ENCODE measurements at places on chromosomes 3 and 15.

- DNase-seq, result peak; percentile 5
Observed at GRCh38 chr15:68310178-68310803, 32.7 kb downstream of the FEM1B start.

GRCh38 chr15:73930371-73930770 is 4.1 kb downstream of the LOXL1 start:
- DNase-seq, result no peak

- DNase-seq, result no peak
Observed at GRCh38 chr3:13213911-13214846, 140.9 kb upstream of the IQSEC1 start.

DNA sequence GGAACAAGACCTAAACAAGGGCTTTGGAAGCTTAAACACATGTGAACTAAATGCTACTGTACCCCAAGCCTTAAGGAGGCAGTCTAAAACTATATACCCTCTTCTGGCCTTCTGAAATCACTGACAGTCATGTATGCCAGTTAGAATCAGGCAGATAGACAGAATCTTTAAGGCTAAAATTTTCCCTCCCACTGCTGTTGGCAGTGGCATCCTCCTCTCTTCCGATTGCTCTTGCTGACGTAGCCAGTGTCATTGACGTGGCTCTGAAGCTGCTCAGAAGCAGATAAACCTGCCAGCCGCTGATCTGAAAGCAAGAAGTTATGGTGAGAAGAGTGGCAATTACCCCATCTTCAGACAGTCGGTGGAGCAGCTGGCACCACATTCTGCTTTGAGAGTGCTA is 3.3 kb downstream of the RYR3 start:
- DNase-seq, result no peak

GRCh38 chr15:33910741-33911140 is 57.6 kb upstream of the CHRM5 start:
- DNase-seq, result no peak

GRCh38 chr15:69380726-69381105 is 33.4 kb upstream of the KIF23 start:
- DNase-seq, result no peak

GRCh38 chr15:36468746-36469145 is 110.7 kb upstream of the CDIN1 start:
- DNase-seq, result no peak

DNA sequence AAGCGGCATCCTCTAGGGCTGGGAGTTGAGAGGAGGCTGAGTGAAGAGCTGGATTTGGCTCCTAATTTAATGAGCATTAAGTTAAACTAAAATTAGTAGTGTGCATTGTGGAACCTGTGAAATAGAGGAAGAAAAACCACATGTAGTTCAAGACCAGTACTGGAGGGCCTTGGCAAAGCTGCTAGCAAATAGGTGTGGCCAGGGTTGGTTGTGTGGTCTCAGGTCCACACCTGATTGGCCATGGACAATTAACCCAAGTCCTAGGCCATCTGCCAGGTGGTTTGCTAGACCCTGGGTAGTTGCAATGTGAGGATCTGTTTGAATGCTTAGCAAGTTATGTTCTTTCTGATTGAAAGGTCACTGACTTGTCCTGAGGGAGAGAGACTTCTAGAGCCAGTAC is 275.5 kb downstream of the PDCD6IP start:
- no peak for DNase-seq

DNA sequence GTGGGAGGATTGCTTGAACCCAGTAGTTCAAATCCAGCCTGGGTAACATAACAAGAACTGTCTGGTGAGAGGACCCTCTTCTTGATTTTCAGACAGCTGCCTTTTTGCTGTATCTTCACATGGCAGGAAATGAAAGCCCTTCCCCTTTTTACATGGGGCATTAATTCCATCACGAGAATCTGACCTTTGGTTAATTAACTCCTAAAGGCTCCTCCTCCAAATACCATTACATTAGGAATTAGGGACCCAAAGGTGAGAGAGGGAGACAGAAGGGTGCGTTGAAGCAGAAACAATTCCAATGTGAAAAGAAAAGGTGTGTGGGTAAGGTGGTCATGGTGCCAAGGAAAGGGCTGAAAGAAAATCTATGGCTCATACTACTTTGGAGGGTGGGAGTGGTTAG is 536.2 kb downstream of the MAGI1 start:
- DNase-seq, result no peak

DNA sequence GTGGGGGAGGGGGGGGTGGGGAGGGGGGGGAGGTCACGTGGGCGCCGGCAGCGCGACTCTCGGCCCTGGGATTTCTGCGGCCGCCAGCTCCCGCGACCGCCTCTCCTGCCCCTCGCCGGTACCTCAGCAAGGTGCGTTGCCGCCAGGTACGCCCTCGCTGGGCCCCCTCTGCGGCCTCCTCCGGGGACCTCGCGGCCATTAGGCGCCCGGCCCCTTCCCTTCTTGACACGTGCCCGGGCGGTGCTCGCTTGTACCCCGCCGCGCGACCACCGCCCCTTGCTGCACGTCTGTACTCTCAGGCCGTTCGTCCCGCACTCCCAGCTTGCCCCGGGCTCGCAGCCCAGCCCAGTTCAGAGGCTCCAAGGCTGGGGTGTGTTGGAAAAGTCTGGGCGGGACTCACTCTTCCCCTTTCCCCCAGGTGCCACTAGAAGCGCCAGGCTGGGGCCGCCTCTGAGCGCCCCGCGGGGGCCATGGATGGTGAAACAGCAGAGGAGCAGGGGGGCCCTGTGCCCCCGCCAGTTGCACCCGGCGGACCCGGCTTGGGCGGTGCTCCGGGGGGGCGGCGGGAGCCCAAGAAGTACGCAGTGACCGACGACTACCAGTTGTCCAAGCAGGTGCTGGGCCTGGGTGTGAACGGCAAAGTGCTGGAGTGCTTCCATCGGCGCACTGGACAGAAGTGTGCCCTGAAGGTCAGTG is at the start of gene MAPKAPK3:
MAPKAPK3 (plus strand) TSS at position 56 of the 696 bp plus-strand sequence; CDS start at position 471, 415 bp downstream.
- DNase-seq, result no peak

DNA sequence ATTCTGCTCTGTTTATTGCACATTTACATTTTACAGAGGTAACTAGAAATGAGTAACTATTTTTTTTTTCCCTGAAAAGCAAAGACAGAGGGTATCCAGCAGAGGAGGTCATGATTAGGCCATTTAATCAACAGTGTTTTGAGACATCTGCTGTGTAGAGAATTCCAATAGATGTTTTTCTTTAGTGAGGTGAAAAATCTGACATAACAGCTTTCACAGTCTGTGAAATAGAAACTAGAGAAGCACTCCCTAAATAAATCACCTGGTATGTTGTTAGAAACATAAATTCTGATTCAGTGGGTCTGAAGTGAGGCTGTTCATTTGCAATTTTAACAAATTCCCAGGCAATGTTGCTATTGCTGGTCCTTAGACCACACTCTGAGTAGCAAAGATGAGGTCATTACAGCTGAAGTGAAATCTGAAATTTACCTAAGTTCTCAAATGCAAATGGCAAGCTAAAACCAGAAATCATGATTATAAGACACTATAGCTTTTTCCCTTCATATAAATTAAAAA is 329.2 kb upstream of the LRRC3B start:
- no peak for DNase-seq

GRCh38 chr3:194399874-194400411 is 877 bp upstream of the GP5 start:
- no peak for DNase-seq

GRCh38 chr3:170716172-170716805 is 130.4 kb upstream of the SLC7A14 start:
- no peak for DNase-seq

GRCh38 chr3:14796403-14797077 is 22.2 kb upstream of the FGD5 start:
- DNase-seq, result no peak

DNA sequence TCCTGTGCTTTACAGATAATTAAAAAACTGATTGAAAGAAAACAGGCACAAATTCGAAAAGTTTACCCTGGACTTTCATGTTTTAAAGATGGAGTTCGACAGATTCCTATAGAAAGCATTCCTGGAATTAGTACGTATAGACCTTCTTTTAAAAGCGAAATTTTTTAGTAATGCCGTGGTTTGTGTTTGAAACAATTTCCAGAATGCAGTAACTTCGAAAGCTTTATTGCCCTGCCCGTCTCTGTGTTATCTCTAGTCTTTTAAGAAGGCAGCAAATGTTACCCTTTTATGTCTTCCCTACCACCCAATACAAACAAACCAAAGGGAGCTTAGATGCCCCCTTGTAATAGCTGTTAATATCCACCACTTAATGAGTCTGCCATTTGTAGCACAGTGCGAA is 39.7 kb downstream of the SGO1 start:
- no peak for DNase-seq

DNA sequence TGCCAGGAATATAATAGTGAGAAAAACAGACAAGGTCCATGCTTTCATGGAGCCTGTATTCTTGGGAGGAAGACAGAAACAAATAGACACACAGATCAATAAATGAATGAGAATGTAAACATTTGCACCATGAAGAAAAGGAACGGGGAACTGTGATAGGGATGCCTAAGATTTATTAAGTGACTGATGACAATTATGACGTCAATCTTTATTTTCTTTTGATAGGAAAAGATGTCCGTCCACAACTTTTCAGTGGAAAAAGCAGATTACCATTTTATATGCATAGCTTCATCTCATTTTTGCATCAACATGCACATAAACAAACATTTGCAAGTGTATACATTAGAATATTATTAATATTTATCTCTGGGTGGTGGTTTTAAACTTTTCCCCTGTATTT is 27.9 kb upstream of the WNT5A start:
- DNase-seq, result no peak

DNA sequence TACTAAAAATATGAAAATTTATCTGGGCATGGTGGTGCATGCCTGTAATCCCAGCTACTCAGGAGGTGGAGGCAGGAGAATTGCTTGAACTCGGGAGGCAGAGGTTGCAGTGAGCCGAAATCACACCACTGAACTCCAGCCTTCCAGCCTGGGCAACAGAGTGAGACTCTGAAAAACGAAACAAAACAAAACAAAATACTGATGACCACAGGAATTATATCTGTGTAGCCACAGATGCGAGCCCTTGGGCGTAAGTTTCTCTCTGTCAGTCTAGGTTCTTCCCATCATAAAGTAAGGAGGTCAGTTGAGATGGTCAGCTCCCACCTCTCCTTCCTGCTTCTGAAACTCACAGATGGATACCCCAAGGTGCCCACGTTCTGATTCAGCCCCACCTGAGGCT is 37.7 kb upstream of the CFAP161 start:
- DNase-seq, result no peak

GRCh38 chr3:14587740-14588360 is 47.7 kb upstream of the GRIP2 start:
- no peak for DNase-seq

GRCh38 chr3:129702934-129703712 is 96.6 kb upstream of the PLXND1 start:
- DNase-seq, result no peak

DNA sequence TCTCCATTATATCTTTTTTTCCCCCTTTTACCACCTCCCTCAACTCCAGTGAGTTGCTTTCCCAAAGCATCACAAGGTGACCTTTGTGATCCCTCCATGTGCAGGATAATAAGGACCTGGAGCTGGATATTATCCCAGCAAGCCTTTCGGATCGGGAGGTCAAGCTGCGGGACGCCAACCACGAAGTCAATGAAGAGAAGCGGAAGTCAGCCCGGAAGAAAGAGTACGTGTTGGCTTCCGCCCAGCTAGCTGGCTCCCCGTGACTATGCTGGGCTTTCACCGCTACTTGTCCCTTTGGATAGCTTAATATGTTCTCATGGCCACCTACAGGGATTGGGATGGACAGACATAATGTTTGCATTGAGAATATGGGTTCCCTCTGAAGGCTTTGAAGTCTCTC is 273.7 kb upstream of the UMPS start:
- no peak for DNase-seq

DNA sequence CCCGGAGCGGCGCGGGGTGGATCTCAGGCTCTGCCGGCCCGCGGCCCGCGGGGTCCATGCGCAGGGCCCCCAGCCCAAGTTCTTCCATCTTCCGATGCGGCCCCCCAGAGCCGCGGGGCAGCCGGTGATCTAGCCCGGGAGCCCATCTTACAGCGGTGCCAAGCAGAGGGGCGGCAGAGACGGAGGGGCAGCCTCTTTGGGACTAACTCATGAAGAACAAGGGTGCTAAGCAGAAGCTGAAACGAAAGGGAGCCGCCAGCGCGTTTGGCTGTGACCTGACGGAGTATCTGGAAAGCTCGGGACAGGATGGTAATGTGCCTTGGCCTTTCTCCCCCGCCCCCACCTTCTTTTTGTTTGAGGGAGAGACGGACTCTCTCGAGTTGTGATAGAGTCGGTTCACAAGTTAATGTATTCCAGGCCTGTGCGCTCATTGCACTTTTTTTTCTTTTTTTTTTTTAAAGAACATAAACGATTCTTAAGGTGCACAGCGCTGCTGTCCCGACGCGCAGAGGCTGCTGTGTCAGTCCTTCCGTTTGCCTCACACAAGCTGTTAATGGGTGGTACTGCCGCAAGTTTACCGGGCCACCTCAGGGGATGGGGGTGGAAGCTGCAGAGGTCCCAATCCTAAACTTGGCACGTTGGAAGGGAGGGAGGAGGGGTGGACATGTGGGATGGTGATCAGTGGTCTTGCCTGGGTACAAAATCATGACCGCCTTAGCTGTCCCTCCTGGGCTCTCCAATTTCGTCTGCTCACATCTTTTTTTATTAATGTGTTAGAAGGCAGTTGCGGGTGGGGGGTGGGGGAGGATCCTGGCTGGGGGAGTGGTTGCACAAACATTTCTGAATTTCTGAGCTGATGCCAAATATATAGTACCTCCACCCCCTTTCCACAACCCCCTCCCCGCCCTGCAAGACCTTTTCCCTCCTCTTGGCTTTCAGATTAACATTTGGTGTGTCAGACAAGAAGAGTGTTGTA is 801 bp downstream of the ARHGAP31 start:
- peak; percentile 57 for DNase-seq

- DNase-seq, result no peak
Observed at GRCh38 chr3:156750191-156750873, 75.8 kb upstream of the LEKR1 start.

DNA sequence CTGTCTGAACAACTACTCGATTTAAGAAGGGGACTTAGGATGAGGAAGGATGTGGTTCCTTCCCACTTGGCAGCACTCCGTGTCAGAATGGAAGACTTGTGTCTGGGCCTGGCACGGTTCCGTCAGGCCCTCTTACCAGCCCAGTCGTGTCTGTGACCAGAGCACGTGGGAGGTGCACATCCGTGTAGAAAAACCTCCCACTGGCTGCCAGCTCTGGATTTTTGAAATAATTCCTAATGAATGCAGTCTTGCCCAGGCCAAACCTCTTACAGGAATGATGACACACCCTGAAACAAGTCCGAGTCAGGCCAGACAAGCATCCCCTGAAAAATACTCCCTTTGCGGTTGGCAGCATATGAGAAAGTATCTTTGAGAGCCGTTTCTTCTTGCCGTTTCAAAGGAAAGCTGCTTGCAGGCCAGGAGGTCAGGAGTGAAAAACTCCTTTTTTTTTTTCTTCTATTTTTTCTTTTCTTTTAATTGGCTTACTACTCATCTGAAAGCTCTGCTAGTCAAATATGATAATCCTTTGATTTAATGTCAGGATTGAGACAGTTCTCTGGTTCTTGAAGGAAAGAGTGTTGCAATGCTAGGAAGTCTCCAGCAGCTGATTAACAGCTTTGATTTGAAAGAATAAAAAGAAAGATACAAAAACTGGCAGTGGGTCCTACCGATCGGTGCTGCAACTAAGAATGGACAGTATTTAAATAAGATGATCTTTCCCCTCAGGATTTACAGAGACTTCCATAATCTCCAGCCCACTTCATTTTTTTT is 19.8 kb downstream of the IL1RAP start:
- DNase-seq, result no peak
